ENCODE measurements at places on chromosomes 4 and X.

GRCh38 chr4:74087481-74087880 is 11.5 kb downstream of the CXCL2 start:
- no peak for DNase-seq

DNA sequence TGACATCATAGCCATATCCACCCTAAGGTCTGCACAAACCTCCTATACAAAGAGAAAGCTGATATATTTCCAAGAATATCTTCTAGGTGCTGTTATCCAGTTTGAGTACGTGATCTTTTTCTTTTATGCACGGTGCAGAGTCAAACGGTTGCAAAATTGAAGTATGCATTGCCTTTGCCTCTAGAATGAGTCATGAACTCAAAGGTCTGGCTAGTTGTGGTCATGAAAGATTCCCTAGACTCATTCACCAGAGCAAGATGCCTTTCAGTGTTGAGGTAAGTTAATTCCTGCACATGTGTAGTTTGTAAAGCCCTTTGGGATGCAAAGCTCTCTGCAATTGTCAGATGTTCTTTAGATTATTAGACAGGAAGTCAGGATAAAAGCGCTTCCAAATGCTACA is 704.4 kb downstream of the PCDH19 start:
- DNase-seq = no peak

DNA sequence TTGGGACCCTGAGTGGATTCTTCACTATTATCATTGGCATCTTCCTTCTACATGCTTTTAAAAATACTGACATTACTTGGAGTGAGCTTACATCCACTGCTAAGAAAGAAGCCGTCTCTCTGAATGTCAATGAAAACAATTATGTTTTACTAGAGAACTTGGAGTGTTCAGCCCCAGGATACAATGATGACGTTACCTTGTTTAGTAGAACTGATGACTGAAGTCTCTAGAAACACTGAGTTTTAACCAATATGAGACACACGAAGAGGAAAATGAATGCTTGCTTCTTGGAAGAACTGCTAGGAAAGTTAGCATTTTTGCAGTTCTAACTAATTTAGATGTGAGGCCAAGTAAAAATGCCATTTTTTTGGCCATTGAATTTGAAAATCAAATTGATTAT is 19.4 kb downstream of the NIPAL1 start:
- no peak for DNase-seq

DNA sequence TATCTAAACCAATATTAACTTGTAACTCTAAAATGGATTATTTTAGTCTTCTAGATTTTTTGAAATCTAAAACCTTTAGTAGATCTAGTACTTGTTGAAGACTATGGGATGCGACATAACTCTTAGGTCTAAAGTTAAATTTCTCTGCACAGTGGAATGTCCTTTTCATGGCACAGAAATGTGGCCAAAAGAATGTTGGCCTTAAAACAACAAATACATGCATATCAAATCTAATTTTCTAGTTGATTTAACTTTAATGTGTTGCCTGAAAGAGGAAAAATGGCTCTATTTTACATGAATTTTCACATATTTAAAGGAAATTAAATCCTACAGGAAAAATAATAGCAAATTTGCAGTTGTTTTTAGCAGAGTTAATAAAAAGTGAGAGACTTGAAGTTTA is 30.3 kb downstream of the NFKB1 start:
- DNase-seq = no peak

DNA sequence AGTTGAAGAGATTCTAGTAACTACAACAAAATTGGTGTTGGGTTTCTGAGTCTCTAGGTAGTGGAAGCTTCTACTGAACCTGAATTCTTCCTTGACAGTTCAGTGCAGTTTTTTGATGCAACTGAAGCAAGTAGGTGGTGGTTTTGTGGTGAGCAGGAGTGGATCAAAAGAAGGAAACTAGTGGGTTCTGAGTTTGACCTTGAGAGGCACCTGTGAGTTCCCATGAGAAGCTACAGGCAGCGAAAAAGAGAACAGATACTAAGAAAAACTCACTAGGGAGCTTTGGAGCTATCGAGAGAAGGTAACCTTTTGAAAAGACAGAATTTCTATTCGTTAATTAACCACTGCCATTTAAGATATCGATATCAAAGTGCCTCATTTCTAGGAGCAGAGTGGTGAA is 145.2 kb downstream of the PDHA2 start:
- DNase-seq = no peak

DNA sequence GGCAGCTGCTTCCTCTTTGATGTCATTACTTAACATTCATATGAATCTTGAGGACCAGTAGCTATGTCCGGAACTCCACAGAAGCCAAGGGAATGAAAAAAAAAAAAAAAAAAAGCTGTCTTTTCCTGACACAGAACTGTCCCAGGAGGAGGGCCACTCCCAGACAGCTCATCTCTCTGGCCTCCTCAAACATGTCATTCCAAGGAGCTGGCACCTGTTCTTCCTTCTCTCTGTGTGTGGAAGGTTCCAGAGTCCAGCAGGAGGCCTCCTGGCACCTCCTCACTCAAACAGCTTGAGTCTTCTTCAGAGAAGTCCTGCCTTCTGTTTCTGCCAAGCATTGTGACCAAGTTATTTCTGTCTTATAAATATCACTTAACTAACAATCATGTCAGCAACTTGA is 458.5 kb downstream of the AFF2 start:
- DNase-seq = no peak

GRCh38 chrX:79300856-79301255 is 66.3 kb downstream of the ITM2A start:
- DNase-seq = no peak

- no peak for DNase-seq
These were observed 8.3 kb upstream of the GRPEL1 start for GRCh38 chr4:7075962-7076695.

DNA sequence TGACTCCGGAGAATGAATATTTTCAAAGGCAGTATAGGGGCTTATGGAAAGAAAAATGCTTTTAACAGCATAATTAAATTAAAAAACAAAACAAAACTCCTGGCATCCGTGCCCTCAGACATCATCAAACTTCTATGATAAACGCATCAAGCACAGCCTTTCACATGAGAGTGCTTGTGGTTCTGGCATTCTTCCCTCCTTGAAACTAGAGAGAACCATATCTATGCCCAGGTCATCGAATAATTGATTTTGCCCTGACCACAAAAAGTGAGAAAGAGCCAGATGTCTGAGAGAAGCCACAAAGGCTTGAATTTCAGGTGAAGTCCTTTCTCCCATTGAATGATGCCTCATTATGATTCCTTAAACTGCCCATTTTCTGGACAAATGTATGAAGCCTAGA is 286.8 kb downstream of the CBLL2 start:
- no peak for DNase-seq

- no peak for DNase-seq
These were observed 38.2 kb upstream of the DCTD start for GRCh38 chr4:182955411-182955810.

- DNase-seq = no peak
These were observed 310.7 kb downstream of the STK32B start for GRCh38 chr4:5361968-5362367.

DNA sequence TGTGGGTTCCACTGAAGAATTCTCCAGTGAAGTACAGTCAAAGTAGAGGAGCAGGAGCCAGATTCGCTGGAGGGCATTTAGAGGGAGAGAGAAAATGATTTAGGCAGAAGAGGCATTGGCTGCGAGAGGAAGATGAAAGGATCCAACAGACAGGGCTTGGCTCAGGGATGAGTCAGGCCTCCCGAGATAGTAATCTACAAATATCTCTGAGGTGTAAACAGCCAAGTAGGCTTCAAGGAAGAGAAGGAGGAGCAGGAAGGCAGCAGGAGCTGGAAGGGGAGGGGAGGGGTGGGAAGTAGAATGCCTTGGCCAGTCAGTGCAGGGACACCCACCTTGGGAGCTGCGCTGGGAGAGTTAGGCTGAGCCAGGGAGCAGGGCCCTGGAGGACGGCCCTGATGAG is 55.5 kb downstream of the PJA1 start:
- DNase-seq = no peak

- no peak for DNase-seq
These were observed 133.4 kb downstream of the KLHL8 start for GRCh38 chr4:87087015-87087414.

GRCh38 chr4:33959519-33959918 is 2284.8 kb downstream of the ARAP2 start:
- DNase-seq = no peak

DNA sequence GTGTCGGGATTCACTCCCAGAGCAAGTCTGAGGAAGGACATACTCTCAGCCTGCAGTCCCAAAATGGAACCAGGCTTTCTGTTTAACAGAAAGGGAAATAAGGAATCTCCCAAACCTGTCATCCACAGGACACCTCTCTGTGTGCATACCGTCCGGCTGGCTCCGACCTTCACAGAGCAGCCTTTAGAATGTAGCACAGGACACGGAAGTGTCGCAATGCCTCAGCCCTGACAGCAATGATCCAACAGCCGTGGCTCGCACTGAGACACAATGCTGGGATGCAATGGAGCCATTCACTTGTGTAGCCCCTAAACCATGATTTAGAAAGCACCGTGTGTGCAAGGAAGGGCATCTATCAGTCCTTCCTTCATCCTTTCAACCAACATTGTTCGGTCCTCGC is 15.5 kb upstream of the HELT start:
- no peak for DNase-seq

GRCh38 chrX:66633541-66633940 is 5.3 kb downstream of the EDA2R start:
- no peak for DNase-seq

DNA sequence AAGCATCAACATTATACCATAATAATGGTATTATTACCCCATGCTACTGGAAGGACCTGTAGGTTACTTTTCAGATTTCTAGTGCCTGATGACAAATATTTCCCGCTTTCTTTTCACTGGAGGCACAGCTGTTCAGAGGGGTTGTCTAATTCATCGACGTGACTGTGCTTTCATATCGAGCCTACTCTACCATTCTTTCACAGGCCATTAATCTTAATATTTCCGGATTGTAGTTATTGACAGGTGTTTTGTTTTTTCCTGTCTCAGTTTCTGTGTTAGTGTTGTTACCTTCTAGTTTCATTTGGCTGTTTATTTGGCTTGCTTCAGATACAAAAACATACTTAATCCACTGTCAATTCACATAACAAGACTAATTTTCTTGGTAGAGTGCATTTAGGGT is 330.9 kb downstream of the SPOCK3 start:
- DNase-seq = no peak

DNA sequence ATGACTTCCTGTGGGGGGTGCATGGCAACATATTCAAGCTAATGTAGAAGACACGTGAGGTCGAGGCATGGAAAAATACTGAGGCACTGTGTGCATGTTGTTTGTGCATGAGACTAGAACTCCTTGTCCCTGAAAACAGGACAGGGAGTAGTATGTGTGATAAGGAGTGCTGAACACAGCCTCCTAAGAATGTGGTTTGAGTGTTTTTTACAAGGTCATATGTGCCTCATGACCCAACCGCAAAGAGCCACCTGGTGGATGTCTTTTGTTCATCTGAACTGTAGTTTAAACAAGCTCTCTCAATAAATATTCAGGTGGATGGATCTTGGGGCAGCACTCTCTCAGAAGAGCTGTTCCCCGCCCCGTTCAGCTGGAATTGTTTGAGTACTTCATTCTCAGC is 226.6 kb downstream of the NLGN4X start:
- no peak for DNase-seq

DNA sequence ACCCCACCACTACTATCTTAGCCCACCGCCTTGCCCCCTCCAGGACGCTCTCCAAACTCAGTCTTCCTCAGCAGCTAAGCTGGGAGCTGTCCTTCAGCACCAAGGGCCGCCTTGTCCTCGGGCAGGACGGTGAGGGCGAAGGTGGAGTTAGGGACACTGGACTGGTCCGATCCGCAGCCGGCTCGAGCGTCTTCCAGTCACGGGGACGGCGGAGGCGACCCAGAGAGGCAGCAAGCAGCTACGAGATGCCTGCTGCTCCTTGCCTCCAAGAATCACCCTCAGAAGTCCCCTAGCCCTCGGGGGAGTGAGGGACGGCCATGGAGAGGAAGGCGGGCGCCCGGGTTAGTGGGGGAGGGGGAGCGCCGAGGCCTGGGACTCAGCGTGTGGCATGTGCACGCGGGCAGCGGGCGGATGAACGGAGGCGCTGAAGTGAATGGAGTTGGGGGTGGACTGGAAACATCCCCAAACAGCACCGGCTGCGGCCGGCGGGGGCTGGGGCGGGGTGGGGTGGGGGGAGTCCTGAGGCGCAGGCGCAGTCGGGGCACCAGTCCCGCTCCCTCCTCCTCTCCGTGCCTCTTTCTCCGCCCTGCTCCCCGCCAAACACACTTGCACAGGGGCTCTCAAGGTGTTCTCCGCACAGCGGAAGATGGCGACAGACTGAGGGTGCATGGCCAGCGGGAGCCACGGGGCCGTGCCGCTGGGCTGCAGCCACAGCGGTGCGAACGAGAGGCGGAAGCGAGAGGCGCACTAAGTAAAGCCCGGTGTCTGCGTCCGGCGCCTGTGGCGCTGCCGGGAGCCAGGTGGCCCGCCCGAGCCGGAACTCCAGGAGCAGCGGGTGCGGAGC is at the start of gene NALF2:
Gene NALF2, plus strand, starts transcription at position 545 of the 844 bp plus-strand sequence. CDS start 957 bp downstream, outside the sequence.
- peak; percentile 36 for DNase-seq

DNA sequence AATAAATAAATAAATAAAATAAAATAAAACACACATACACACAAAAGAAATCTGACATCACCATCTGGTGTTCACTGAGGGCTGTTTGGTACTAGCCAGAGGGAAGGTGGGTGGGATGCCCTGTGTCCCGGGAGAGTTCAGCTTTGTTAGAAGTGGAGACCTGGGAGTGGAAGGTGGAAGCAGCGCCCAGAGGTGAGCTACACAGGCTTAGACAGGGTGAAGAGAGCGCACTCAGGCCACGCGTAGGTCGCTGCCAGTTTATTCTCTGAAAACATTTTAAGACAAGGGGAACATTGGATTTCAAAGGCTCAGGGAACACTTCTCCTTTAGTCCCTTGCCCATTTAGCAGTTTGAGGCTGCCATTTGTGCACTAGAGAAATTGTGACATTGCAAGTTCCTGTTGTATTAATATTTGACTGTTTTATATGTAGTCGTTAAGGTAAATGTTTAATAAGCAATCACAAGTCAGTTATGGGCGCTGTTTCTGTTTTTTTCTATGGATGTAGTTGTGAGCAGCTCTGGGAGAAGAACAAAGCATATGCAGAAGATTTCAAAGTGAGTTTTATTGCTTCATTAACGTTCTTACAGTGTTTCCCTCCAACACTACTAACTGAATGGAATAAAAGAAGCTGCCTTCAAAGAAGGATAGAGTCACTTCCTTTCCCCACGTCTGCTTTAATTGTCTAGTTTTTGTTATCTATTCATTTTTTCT is 405.5 kb upstream of the NR3C2 start:
- no peak for DNase-seq

DNA sequence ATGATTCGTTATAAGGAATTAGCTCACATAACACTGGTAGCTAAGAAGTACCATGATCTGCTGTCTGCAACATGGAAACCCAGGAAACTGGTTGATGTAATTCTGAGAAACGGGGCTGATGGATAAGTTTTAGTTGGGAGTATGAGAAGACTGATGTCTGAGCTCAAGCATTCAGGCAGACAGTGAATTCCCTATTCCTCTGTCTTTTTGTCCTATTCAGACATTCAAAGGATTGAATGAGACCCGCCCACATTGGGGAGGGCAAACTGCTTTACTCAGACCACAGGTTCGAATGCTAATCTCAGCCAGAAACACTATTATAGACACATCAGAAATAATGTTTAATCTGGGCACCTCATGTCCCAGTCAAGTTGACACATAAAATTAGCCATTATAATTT is 515.5 kb downstream of the STPG2 start:
- DNase-seq = no peak
